ENCODE measurements at places on chromosomes 3 and 15. TPM values are rescaled to one million over a fixed set of nuclear protein-coding genes. Genes with fewer than 3 reads are reported as not detected.
A peak's percentile ranks its signal among the peaks of the same experiment; 100 is the strongest.

ARID3B gene
- polyA plus RNA-seq: 3.9 TPM

UBE3A gene
- 98.9 TPM for polyA plus RNA-seq

GNAT1 gene
- polyA plus RNA-seq: not detected

IL16 gene
- 8.9 TPM for polyA plus RNA-seq

CCR3 gene
- 0.25 TPM for polyA plus RNA-seq

DAPK2 gene
- polyA plus RNA-seq: 2.3 TPM

STRIT1 gene
- 44.8 TPM for polyA plus RNA-seq

RASA2 gene
- polyA plus RNA-seq: 9.0 TPM

TRA2B gene
- polyA plus RNA-seq: 156 TPM

PPM1M gene
- polyA plus RNA-seq: 20.7 TPM

DNA sequence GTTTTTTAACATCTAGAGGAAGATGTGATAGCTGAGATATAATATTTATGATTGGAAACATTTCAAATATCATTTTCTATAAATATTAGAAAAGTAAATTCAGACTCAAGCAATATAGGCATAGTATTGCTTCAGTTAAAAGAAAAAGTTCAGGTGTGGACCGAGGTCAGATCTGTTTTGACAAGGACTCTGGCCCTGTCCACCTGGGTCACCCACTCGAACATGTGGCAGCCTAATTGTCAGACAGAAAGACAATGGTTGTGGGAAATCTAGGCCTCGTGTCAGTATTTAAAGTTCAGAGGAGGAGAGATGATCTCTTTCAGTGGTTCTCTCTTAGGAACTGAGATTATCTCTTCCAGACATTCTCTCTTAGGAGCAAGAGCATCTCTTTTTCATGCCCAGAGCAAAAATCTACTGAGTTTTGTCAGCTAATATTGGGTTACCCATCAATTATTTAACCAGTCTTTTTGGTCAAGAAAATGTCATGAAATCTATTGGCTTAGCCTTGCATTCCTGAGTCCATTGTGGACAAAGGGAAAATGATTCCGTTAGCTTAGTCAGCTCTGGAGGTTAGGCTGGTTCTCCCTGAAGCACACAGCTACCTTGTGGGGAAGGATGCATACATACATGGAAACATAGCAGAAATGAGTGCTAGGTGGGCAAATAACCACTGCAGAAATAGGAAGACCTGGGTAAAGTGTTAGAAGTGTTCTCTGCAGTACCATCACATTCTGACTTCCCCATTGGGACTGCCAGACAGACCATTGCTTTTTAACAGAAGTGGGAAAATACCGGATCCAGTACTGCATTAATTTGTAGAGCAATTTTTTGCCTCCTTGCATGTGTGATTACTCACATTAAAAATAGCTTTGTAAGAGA is 343.3 kb downstream of the GRM7 start:
- DNase-seq: no peak

DNA sequence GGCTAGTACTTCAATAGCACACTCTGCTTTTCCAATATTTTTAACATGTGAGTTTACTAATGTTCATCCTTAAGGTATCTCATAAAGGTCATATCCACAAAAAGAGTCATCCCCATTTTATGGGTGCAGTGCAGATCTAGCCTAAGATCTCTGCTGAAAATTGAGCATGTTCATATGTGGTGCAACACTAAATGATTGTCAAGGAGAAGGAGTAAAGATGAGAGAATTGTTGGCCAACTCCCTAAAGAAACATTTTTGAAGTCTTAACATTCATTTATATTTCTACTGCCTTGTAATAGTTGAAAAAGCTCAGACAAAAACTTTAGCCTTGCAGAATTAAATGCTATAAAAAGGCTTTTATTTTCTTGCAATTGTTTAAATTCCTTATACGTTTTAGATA is 1159.6 kb downstream of the TBL1XR1 start:
- no peak for DNase-seq

- DNase-seq: no peak
Observed at GRCh38 chr15:85810075-85810474, 15.3 kb upstream of the KLHL25 start.

DNA sequence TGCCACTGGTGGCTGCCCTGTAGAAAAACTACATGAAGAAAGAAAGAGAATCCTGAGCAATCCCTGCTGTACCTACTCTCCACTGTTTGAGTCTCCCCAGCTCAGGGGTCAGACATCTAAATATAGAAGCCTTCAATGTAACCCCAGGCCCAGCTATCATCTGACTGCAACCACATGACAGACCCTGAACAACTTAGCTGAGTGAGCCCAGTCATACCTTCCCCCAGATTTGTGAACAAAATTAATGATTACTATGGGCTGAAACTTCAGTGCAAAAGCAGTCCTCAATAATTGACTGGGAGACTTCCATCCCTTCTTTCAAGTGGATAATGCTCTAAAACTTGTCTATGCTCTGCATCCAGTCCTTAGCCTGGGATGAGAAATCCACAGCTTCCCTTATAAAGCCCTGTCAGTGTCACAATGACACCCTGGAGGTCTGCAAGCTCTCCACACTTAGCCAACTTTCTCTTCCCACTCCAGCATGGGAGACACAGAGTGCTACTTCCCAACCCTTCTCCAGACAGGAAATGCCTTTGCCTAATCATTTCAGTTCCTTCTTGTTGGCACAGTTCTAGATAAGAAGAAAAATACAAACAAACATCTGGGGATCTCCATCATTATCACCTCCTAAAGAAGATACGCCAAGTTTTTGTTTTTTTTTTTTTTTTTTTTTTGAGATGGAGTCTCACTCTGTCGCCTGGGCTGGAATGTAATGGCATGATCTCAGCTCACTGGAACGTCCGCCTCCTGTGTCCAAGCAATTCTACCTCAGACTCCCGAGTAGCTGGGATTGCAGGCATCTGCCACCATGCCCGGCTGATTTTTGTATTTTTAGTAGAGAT is 198.5 kb upstream of the GADL1 start:
- DNase-seq: peak; percentile 41

DNA sequence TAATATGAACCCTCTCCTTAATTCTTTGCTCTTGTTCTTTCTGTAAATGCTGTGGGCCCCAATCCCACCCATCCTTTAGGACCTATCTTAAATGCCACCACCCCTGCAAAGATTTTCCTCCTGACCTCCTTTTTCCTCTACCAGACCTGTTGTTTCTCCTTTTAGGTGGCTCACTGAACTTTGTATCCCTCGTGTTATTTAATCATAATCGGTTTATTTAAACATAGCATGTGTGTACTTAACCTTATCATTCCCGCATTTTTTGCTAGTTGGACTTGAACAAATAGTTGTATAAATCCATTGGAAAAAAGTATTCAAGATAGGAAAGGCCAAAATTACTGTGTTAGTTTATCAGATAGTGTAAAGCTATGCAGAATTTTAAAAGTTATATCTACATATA is 988 bp upstream of the NFKBIZ start:
- no peak for DNase-seq
